ENCODE measurements at places on chromosomes 6 and 20.

GRCh38 chr6:119517428-119517827 lies 167.9 kb upstream of the MAN1A1 start:
- DNase-seq, result no peak

- no peak for DNase-seq
These were observed 248.4 kb downstream of the MYLK4 start for GRCh38 chr6:2502096-2502997.

DNA sequence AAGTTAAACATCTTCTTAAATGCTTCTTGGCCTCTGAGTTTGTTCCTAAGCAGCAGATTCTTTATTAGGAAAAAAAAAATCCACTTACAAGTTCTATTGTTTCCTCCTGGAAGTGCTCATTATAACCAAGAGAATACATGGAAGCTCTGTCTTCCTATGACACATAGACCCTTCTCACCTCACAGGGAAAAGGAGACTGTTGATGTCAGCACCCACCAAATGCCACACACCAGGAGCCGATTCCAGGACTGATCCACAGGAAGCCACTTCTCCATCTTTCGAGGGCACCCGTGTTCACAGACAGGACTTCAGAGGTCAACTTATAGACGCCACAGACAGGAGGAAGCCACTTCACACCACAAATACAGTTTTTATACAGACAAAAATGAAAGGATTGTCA lies 13.4 kb upstream of the BNIP5 start:
- DNase-seq, result no peak

GRCh38 chr6:127176146-127176545 lies 57.7 kb downstream of the RSPO3 start:
- DNase-seq, result no peak

DNA sequence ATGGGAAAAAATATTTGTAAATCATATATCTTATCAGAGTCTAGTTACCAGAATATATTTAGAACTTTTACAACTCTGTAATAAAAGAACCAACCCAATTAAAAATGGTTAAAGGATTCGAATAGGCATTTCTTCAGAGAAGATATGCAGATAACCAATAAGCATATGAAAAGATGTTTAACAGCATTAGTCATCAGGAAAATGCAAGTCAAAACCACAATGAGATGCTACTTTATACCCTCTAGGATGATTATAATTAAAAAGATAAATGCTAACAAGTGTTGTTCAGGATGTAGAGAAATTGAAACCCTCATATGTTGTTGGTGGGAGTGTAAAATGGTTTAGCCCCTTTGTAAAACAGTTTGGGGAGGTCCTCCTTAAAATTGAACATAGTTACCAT lies 94.1 kb downstream of the LRRC1 start:
- DNase-seq, result no peak

DNA sequence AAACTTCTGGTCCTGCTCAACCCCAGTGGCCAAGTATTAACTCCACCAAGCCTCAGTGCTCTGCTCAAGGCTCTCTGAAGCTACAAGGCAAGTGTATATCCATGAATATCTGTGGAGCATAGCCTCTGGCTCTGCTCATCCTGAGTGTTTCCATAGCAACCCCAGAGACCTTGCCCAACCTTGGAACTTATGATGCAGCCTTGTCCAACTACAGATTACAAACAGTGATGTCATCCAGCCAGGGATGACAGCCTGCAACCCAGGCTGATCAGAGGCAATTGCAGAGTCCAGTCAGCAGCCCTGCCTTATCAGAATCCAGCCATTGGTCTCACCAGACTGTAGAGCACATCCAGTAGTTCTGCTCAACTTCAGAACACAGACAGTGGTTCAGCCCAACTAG lies 65.5 kb upstream of the SPACA1 start:
- no peak for DNase-seq

GRCh38 chr20:10412591-10413408 lies 21.2 kb downstream of the MKKS start:
- DNase-seq, result no peak

DNA sequence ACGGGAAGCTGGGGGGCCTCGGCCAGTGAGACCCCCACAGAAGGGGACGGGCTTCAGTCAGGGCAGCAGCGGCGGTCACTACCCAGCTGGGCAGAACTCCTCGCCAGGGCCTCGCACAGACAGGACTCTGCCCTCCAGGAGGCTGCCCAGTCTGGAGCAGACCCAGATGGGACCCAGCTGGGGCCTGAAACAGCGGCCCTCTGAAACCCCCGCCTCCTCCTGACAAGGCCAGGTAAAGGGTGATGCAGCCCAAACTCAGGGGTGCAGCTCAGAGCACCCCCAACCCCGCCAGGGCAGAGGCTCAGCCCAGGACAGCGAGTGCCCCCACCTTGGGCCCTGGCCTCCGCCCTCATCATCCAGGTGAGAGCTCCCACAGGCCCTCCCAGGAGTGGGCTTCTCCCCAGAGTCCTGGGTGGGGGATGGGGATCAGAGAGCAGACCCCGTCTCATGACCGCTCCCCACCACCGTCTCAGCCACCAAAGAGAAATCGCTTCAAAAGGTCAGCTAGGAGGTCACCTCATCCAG lies 2.2 kb downstream of the EEF1A2 start:
- DNase-seq, result no peak

DNA sequence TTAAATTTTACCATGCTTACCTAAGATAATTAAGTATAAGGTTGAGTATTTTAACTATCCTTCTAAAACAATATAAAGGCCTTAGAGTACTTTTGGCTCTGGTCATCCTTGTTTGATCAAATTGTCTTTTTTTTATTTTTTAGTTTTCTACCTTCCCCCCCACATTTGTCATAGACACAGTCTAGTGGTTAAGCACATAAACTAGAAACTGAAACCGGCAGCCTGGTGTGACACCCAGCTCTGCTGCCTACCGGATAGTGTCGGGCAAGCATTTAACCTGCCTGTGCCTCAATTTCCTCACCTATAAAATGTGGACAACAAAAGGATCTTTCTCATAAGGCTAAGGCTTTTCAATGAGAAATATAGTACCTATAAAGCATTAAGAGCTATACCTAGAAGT lies 21.6 kb upstream of the TULP4 start:
- DNase-seq, result no peak

DNA sequence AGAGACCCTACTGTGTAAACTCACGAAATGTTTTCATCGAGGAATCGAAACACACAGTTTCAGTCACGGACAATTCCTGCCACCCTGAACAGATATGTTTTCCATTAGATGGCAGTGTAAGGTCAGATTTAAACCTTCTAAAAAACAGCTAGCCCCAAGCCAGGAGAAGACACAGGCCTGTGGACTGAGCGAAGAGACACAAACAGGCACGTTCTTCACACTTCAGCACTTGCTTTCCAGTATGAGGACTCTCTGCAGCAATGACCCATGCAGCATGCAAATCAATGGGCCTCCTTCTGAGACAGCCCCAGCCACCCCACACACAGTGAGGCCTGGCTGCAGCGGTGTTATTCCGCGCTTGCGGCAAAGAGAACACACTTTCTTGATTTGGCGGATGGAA lies 31.9 kb downstream of the HUS1B start:
- DNase-seq, result no peak

- DNase-seq, result peak; percentile 50
These were observed 149.3 kb downstream of the GJA1 start for GRCh38 chr6:121584586-121585369.

GRCh38 chr6:44477293-44477894 lies 89.9 kb downstream of the CDC5L start:
- DNase-seq, result no peak

DNA sequence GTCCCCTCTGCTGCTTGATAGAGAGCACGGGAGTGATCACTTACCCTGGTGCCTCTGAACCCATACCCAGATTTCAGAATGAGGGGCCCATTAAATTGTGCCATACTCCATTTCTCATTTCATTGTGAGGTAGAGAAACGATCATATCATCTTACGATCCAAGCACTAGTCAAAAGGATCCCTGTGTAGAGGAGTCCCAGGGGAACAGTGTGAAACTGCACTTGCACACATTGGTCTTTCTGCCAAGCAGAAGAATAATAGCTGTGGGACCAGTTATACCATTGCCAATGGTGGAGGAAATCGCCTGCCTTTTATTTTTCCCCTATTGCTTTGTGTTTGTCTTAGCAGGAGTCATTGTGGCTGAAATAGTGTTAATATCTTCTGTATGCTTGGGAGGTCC lies 161.9 kb downstream of the FARS2 start:
- DNase-seq, result no peak

DNA sequence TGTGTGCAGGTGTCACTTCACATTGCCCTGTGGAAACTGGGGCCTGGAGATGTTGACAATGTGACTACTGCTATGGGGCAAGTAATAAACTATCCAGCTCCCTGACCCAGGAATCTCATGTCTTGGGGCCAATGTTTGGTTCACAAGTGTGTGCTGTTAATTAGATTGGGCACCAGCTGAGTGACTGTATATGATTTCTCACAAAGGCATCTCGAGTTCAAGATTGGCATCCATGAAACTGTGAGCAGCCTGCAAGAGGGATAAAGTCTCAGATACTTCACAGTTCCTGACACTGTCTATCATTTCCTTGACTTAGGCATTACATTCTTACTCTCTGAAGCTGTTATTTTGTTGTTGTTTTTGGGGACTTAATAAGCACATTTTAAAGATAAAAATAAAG lies 264.0 kb downstream of the PRKN start:
- no peak for DNase-seq
